ENCODE measurements at places on chromosomes 12 and 14.

DNA sequence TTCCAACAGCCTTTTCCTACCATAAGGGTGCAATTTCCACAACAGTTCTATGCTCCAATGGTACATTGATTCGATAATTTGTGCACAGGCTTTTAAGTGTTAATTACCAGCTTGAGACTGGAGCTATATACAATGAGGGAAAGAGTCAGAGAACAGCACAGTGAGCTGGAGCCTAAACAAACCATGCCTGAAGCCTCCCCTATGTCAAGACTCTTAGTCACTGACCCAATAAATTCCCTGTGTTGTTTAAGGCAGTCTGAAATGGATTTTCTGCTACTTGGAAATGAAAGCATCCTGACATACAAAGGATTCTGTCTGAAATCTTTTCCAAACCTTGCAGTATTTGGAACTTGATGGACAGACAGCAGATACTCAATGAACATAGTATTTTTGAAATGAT lies 149.0 kb downstream of the EFCAB11 start:
- DNase-seq, result no peak

DNA sequence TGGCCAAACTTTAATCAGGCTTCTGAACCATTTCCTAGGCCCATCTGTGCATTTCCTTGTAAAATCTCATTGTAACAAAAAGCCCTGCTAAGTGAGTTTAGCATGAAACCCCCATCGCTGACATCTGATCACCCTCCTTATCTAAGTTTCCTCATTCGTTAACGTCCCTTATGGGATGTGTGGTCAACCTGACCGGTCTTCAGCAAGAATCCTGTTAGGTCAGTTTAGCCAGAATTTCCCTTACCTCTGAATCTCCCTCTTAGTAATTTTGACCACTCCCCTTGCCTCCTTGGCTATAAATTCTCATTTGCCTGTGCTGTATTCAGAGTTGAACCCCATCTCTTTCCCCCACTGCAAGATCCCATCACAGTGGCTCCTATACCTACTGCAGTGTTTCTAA lies 239.3 kb downstream of the RMST start:
- no peak for DNase-seq

GRCh38 chr12:46089414-46090162 lies 99.2 kb upstream of the SCAF11 start:
- no peak for DNase-seq

- peak; percentile 40 for DNase-seq
Observed at GRCh38 chr12:9741726-9742125, 8.8 kb upstream of the CLECL1 start.

- DNase-seq, result no peak
Observed at GRCh38 chr12:131589221-131589897, 121.5 kb upstream of the SFSWAP start.

GRCh38 chr14:91307046-91307445 lies 62.5 kb upstream of the GPR68 start:
- DNase-seq, result no peak

DNA sequence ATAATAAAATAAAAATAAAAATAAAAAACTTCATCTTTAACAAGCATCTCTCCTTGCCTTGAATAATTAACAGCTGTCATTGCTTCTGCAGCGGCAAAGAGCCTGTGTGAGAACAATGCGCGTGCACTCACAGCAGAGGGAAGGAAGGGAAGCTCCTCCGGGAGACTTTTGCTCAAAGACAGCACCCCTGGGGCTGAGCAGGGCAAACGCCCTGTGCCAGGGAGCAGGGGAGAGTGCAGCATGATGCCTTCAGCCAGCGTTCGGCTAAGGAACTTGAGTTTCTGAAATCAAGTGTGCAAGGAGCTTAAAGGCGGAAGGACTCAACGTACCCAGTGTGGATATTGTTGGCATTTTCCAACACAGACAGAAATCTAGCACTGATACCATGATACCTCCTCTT lies 120.5 kb downstream of the RIMBP2 start:
- no peak for DNase-seq

GRCh38 chr12:77116277-77116676 lies 50.9 kb upstream of the E2F7 start:
- DNase-seq, result no peak

DNA sequence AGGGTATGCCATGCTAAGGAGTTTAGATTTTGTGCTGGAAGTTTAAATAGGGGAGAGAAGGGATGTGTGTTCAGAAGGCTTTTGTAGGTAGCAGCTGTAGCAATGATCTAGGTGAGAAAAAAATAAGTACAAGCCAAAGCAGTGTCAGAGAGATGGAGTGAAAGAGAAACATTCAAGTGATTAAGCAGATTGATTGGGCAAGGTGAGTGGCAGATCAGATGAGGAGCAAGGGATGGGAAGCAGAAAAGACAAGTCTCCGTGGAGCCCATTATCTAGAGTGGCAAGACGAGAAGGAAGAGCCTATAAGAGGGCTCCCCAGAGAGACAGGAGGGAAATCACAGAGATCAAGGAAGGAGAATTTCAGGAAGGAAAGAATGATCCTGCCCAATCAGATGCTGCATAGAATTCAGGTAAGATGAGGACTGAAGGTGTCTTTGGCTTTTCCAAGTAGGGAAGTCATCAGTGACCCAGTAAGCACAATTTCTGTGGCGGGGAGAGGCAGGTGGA lies 133.5 kb downstream of the ETV6 start:
- DNase-seq, result no peak

DNA sequence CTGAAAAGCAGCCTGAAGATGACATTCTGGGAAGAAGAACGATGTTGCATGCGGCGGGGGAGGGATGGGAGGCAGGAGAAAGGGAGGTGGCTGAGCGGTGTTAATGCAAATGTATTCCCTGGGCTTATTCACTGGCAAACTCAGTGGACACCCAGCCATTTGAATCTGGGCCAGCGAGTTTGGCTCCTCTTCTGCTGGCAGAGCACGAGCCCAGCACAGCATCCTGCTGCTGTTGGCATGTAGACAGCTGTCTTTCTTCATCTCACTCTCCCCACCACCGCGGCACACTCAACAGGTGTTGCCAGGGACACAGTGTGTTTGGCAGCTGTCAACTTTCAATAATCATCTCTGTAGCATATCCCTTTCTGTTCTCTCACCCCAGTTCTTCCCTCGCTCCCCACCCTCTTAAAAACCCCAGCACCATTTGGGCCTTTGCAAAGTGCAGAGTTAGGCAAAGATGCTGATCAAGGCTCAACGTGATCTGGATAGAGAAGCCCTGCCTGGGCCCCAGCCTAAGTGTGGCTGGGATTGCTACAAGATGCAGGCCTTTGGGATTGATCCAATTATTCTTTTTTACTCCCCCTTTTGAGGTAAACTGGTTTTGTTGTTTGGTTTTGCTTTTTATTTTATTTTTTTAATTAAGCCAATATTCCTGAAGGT lies 131.9 kb downstream of the EXOC5 start:
- DNase-seq, result no peak

DNA sequence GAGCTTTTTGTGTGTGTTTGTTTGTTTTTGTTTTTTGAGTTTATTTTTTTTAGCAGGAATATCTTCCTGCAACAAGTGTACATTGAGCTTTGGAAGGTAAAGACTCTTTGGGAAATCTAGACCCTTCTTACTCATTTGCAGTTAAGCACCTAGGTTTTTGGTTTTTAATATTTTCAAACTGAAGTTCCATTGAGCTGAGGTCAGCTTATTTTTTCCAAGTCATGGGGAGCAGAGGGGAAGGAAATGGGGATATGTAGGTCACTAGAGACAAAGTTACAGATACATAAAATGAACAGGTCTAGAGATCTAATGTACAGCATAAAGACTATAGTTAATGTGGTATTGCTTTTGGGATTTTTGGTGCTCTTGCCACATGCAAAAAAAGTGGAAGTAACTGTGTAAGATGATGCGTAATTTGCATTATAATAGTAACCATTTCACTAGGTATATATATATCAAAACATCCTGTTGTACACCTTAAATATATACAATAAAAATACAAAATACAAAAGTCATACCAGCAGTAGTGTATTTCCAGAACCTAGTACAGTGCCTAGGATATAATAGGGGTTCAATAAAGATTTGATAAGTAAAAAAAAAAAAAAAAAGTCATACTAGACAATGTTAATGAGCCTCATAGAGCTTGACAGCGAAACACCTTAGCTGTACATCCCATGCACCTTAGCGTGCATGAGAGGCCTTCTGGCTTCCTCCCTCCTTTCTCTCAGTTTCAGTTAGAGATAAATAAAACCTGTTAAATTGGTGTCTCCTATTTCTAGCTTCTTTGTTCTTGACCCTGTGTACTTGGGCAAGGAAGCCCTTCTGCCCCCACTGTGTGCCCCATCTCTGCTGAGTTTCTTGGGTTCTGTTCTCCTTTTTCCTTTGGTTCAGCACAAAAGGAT lies 22.7 kb downstream of the CGRRF1 start:
- no peak for DNase-seq

DNA sequence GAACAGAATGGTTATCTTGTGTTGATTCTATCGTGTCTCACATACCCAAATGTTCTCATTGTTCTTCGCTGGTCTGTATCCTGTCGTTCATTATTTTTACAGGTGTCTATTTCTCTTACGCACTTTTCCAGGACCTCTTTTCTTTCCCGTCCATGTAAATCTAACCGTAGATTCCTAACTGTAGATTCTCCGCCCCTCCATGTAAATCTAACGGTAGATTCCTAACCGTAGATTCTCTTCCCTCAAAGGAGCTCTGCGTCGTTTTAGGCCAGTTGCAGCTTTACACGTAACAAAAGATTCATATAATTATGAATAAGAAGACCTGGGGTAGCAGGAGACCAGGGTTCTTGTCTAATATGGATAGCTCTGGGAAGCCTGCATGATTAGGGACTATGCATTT lies 9.7 kb upstream of the ZNF605 start:
- no peak for DNase-seq

DNA sequence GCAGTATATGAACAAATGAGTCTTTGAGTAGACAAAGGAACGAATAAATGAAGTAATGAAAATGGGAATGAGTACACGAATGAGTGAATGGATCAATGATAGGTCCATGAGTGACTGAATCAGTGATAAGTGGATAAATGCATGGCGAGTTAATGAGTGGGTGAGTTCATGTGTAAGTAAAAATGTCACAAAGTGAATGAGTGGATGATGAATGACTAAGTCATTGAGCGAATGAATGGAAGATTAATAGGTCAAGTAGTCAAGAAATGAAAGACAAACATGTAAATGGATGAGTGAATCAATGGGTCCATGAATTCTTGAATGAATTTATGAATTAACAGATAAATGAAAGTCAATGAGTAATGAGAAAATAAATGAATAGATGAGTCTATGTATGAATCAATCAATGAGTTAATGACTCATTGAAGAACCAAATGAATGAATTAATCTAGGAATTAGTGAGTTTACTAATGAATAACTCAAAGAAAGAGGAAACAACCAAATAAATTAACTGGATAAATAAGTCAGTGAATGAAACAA lies 97.3 kb upstream of the RTL1 start:
- no peak for DNase-seq

- DNase-seq, result no peak
Observed at GRCh38 chr14:33026850-33027430, 88.3 kb downstream of the NPAS3 start.

- DNase-seq, result no peak
Observed at GRCh38 chr12:19119440-19119839, 10.1 kb upstream of the PLEKHA5 start.

- DNase-seq, result no peak
Observed at GRCh38 chr12:100951756-100952155, 157.2 kb downstream of the ANO4 start.

GRCh38 chr14:81164167-81164774 lies 56.5 kb downstream of the GTF2A1 start:
- no peak for DNase-seq

GRCh38 chr14:86333493-86333892 lies 803.5 kb downstream of the FLRT2 start:
- DNase-seq, result no peak

- DNase-seq, result no peak
Observed at GRCh38 chr12:72272091-72272661, at the start of gene TRHDE. TRHDE (plus strand) TSS chr12:72272370; CDS start chr12:72272644, 274 bp downstream.

DNA sequence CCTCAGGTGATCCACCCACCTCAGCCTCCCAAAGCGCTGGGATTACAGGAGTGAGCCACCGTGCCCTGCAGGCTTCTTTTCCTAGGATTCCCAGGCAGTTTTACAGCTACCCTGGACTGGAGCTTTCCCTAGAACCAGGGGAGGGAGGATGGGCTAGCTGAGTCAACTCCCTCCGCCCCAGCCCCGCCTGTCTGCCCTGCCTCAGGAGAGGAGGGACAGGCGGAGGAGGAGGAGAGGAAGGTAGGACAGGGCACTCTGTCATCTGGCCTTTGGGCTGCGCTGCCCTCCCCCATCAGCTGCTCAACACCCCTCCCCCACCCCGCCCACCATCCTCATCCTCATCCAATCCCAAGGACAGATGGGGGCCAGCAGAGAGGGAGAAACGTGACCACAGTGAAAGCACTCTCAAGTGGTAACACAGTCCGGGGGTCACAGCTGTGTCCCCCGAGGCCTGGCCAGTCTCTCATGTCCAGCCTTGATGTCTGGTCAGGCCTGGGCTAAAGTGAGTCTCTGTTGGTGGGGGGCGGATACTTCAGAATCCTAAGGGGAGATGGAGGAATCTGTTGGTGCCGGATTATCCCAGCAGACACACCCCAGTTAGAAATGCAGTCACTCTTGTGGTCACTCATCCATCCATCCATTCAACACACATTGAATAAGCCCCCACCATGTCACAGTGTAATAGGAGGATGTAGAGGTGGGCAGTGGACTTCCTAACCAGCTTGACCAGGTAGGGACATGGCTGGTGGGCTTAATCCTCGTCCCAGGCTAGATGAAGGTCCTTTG lies 12.3 kb downstream of the FIGNL2 start:
- no peak for DNase-seq

DNA sequence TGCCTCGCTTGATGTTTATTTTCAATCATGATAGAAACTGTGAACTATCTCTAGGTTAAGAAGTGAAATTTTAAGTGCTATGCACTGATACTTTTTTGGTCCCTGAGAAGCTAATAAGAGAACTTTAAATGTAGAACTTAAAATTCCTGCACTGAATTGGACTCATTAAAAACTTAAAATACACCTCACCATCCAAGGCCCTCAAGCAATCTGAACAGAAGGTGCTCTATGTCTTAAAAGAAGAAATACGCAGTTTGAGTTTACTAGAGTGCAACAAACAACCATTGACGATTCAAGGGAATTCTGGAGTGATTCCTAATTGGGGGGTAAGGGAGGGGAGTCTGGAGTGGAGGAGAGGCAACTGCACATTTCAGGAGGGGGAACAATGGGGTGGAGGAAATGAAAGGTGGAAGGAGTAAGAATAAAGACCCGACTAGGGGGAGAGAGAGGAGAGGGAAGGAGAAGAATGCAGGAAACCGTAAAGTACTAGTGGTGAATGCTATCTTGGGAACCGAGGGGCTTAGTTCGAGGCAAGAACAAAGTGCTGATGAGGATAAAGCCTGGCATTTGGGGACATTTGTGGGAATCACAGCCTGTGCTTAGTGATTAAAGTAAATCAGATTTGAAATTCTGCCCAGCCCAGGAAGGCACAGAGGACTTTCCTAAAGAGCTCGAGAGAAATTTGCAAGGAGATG lies 389.7 kb downstream of the AACS start:
- no peak for DNase-seq

GRCh38 chr12:2944401-2945047 lies 14.7 kb upstream of the TEAD4 start:
- DNase-seq, result peak; percentile 9

DNA sequence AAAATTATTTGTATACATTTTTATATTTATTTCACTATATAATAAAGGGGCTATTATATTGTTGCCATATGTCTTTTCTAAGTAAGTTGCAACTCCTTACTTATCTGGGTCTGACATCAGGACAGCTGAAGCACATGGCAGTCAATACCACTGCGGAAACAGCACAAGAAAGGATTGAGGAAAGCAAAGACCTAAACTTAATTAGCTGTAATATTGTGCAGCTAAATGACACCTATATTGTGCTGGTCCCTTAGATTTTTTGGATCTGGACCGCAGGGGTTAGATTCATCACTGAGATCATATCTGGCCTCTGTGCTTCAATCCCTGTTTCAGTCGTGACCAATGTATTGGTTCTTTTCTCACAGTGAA lies 359.6 kb upstream of the DIO2 start:
- no peak for DNase-seq

Data from activated naive CD4-positive, alpha-beta T cell (primary cell).